ENCODE measurements at places on chromosomes 6 and 20.

- no peak for DNase-seq
Observed at GRCh38 chr20:31707258-31707615, 15.4 kb downstream of the BCL2L1 start.

DNA sequence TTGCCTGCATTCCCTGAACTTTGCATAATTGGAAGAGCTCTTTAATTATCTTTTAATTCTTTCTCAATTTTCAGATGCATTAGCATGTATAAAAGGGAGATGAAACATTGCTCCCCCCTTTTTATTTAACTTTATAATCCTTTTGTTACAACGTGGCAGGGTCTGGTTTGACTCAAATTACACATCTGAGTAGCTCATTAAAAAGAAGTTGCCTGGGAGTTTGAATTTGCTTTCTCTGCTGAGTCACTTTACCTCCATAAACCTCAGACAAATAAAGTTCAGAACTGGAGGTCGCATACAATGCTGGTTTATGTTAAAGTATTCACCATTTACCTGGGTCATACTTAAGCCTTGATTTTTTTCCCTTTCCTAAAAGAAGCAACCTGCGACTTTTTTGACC lies 495.2 kb downstream of the PREX1 start:
- DNase-seq: no peak

GRCh38 chr6:170178561-170179477 lies 112.1 kb downstream of the DLL1 start:
- DNase-seq: peak; percentile 89

GRCh38 chr20:63073738-63074065 lies 66.9 kb upstream of the BHLHE23 start:
- DNase-seq: no peak

DNA sequence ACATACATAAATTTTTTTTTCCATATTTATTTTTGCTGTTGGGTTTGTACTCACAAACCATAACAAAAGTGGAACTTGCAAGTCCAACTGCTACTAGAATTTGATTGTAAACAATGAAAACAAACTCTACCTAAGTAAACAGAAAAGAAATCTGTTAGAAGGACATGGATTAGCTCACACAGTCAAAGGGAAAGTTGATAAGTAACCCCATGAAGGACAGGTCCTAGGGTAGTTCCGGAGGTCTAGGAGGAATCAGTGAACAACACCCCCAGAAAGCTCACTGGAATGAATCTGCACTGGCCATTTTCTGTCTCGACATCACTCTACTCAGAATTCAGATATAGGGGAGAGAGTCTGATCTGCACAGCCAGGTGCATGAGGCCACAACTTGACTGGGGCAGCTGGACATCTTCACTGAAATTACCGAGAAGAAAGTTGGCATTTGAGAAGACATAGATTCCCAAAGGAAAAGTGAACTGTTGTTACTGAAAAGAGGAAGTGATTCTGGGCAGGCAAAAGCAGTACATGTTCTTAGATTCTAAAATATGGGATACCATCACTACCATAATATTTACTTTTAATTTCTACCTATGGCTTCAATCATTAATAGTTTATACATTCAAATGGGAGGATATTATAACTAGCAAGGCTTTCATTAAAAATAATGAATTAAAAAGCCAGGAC lies 76.4 kb downstream of the HMGN3 start:
- DNase-seq: no peak

DNA sequence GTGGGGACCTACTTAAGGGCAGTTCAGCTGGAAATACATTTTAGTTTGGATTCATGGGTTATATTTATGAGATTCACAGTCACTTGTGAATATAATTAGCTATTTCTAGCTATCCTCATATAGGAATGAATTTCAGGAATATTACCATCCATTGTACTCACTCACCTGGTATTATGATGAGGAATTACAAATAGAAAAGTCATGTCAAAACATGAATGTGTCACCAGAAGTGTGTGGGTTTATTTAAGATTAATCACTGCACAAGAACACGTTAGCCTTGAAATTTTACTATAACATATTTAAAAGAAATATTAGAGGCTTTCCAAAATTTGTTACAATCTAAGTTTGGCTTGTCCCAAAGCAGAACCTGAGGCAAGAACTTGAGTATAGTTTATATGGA lies 510.5 kb downstream of the PHF3 start:
- no peak for DNase-seq

GRCh38 chr6:36373368-36374019 lies 14.0 kb downstream of the ETV7 start:
- DNase-seq: no peak

DNA sequence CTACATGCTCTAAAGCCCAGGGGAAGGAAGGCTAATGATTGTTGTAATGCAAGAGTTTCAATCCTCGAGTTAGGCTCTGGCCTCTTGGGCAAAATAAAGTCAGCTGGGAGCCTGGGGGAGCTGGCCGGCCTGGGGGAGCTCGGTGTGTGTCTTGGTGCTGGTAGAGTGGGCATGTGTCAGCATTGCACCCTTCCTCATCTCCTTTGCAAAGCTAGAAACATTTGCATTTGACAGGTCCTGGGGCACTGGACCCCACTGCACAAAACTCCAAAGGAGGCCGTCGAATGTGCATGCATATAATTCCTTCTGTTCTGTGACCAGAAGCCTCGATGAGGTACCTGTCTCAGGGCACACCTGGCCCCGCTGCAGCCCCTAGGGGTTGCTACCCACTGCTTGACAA lies 74.6 kb upstream of the SLC22A23 start:
- no peak for DNase-seq

GRCh38 chr6:142478117-142478516 lies 176.3 kb downstream of the ADGRG6 start:
- DNase-seq: peak; percentile 24

- DNase-seq: no peak
Observed at GRCh38 chr6:57163956-57164355, 8.2 kb upstream of the BAG2 start.

DNA sequence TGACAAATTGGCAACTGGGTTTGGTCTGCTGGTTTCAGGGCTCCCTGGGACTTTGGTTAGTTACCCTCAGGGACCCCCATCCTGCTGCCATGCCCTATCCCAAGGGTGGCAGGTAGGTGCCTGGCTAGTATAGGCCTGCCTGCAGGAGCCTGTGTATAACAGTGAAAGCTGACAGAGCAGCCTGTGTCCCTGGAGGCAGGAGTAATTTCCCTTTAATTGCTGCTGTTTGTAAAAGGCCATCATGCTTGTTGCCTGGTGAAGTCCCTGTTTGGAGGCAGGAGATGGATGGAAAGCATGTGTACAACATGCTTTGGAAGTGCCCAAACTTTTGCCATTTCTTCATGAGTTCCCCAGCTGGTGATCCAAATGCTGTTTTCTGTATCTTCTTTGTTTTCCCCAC lies 30.1 kb downstream of the CMTR1 start:
- no peak for DNase-seq

- DNase-seq: no peak
Observed at GRCh38 chr20:17731233-17731632, 31.5 kb downstream of the BANF2 start.

- no peak for DNase-seq
Observed at GRCh38 chr20:53337390-53338101, 256.1 kb downstream of the ZNF217 start.

DNA sequence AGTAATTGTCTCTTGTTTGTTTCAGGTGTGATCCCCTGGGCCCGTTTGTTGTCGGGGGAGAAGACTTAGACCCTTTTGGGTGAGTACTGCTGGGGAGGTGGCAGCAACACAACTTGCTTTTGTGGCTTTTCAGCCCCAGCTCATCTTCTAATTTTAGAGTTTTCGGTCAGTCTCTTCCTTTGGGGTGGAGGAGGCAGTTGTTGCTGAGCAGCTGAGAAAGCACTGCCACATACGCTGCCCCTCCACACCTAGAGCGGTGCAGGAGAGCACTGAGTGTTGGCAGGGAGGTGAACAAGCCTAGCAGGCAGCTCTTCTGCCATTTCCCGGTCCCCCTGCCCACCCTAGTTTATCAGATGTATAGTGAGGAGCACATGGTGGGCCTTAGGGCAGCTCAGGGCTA lies 21.7 kb downstream of the TMEM74B start:
- DNase-seq: no peak

GRCh38 chr20:8616792-8617191 lies 452.1 kb upstream of the PLCB4 start:
- no peak for DNase-seq

DNA sequence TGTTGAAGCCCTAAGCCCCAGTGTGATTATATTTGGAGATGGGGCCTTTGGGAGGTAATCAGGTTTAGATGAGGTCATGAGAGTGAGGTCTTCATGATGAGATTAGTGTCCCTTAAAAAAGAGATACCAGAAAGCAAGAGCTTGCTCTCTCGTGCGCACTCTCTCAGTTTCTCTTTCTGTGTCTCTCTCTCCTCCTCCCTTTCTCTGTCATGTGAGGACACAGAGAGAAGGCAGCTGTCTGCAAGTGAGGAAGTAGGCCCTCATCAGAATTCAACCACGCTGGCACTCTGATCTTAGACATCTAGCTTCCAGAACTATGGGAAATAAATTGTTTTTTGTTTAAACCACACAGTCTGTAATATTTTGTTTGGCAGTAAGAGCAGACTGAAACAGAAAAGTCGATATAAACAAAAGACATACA lies 180.5 kb downstream of the IBTK start:
- DNase-seq: no peak

DNA sequence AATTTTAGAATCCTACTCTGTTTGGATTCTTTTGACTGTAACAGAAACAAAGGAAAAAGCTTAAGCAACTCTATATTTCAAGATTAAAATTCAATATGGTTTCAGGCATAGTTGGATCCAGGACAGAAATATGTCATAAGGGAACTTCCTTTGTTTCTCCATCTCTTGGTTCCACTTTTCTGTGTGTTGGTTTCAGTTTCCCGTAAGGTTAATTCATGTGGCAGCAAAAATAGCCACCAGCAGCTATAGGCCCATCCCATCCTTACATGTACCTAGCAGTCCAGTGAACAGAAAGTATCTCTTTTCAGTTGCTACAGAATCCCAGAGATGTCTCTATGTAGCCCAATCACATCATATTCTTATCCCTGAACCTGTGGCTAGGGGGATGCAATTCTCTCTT lies 8.8 kb upstream of the FAM8A1 start:
- no peak for DNase-seq

- no peak for DNase-seq
Observed at GRCh38 chr6:153790876-153791473, 248.1 kb upstream of the OPRM1 start.

DNA sequence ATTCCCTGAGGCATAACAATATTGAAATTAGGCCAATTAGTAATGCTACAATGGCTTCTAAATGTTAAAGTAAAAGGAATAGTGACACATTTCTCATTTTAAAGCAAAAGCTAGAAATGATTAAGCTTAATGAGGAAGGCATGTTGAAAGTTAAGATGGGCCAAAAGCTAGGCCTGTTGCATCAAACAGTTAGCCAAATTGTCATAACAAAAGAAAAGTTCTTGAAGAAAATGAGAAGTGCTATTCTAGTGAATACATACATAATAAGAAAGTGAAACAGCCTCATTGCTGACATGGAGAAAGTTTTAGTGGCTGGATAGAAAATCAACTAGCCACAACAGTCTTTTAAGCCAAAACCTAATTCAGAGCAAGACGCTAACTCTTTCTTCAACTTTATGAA lies 12.9 kb downstream of the OR2A4 start:
- DNase-seq: no peak

GRCh38 chr6:36840432-36841403 lies 1.5 kb upstream of the CPNE5 start:
- DNase-seq: no peak

- DNase-seq: no peak
Observed at GRCh38 chr20:19540392-19540791, 217.7 kb upstream of the RIN2 start.

GRCh38 chr6:16618962-16619361 lies 142.3 kb downstream of the ATXN1 start:
- no peak for DNase-seq

GRCh38 chr20:63118303-63119120 lies 97.4 kb downstream of the YTHDF1 start:
- no peak for DNase-seq

GRCh38 chr20:61986762-61987321 lies 78.8 kb downstream of the TAF4 start:
- DNase-seq: no peak

DNA sequence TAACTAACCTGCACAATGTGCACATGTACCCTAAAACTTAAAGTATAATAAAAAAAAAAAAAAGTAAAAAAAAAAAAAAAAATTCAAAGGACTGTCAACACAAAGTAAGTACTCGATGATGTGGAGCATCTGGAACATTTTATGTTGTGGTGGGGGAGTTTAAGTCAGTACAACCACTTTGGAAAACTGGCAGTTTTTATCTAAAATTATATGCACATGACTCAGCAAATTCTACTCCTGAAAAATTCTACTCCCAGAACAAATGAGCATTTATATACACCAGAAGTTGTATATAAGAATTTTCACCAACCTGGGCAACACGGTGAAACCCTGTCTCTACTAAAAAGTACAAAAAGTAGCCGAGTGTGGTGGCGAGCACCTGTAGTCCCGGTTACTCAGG lies 36.9 kb upstream of the CCDC28A start:
- no peak for DNase-seq

GRCh38 chr6:165664559-165665383 lies 1.7 kb upstream of the PDE10A start:
- DNase-seq: no peak

DNA sequence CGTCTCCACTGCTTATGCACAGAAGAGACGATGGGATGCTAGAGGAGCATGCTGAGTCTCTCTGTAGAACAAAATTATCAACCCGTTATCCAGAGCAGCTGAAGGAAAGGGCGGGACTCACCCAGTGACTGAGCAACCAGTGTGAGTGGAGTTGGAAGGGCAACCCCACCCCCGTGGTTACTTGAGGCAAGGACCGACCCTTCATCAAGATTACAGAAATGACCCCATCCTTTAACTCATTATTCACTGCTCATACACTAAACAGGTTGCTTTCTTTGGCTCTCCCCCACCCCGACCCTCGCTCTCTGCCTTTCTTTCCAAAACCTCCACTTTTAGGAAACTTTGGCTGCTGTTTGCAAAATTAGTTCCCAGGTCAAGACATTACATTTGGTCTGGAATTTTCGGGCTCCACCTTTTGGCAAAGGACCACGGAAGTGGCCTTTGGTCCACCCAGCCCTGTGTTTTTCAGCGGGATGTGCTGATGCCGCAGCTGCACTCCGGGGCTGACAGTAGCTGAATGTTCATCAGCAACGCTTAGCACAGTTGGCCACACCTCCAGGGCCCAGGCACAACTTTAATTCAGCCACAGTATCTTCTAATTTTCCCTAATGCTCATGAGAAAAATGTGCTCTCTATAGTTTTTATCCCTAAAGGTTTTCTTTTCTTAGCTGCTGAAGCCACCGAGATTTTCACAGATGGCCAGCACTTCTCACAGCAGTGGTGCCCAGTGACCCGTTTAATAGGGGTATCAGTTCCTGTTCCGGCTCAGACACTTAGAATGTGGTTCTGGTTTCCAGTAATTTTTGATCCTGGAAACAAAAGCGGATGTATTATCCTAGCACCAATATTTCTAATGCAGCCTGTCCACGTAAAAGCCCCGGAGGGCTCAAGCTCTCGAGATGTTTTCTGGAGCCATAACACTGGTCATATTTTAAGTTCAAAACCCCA lies 103.6 kb upstream of the NXT1 start:
- DNase-seq: no peak

All from HS-5 (cell line).